GM23248 (cell line): ENCODE measurements at places on chromosomes 6 and 20. TPM values are rescaled to one million over a fixed set of nuclear protein-coding genes. Genes with fewer than 3 reads are reported as not detected.

- peaks cover 21% of the 10 kb centered on the region for H3K4me1 ChIP-seq
- no peak overlapping the region for H3K4me3 ChIP-seq
- no peaks in the 10 kb centered on the region for H3K27me3 ChIP-seq
These were observed 49.8 kb downstream of the TSHZ2 start for GRCh38 chr20:53021934-53022333.

- no peaks in the 10 kb centered on the region for H3K36me3 ChIP-seq
- H3K27ac ChIP-seq = no peak overlapping the region
- no peak overlapping the region for H3K4me3 ChIP-seq
- H3K4me1 ChIP-seq = peaks cover 6% of the 10 kb centered on the region; the same call in 1 of the 2 replicates
- no peak for DNase-seq
- no peaks in the 10 kb centered on the region for H3K27me3 ChIP-seq
These were observed 504.5 kb downstream of the CD83 start for GRCh38 chr6:14622085-14622484.

DNA sequence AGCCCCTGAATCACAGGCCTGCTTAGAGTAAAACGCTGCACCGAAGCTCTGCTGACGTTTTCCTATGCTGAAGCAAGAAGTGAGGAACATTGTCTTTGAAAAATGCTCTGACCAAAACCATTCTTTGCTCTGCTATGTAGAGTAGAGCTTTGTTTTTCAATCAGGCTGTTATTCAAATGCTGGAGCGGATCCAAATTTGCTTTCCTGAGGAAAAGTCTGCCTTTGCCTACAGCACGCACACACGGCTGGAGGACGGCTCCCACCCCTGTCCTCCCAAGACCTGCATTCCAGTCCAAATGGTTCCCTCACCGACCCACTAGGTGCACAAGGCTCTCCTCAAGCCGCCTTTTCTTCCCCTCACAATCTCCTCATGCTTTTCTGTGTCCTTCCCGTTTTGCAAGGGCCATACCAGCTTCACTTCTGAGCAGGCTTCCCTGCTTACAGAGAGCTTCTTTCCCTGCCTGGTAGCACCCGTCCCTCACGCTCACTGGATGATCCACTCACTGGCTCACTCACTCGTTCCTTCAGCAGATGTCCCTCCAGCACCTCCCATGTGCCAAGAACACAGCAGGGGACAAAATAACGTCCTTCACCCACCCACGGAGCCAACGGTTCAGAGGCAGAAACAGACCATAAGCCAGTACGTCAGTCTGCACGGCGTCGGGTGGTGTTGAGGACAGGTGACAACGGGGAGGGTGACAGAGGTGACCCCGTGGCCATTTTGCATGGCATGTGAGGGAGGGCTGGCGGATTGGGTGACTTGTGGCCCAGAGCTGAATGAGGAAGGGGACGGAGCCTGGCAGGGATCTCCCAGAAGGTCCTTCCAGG, 137.9 kb upstream of the NEDD9 start:
- peaks cover 9% of the 10 kb centered on the region for H3K4me1 ChIP-seq
- H3K4me3 ChIP-seq = no peak overlapping the region
- H3K27ac ChIP-seq = no peak overlapping the region
- no peaks in the 10 kb centered on the region for H3K27me3 ChIP-seq
- H3K36me3 ChIP-seq = no peaks in the 10 kb centered on the region
- no peak for DNase-seq

- no peaks in the 10 kb centered on the region for H3K36me3 ChIP-seq
- no peak for DNase-seq
- H3K4me1 ChIP-seq = 0 out of 2 replicates have a peak, but pooled peaks cover 5% of the 10 kb centered on the region
- H3K27me3 ChIP-seq = no peaks in the 10 kb centered on the region
- H3K4me3 ChIP-seq = no peak overlapping the region
- H3K27ac ChIP-seq = no peak overlapping the region
These were observed 58.6 kb downstream of the GFOD1 start for GRCh38 chr6:13428583-13429405.

GRCh38 chr20:38692436-38693411, 31.6 kb upstream of the SLC32A1 start:
- no peaks in the 10 kb centered on the region for H3K36me3 ChIP-seq
- DNase-seq = peak; percentile 66
- H3K27ac ChIP-seq = no peak overlapping the region
- H3K27me3 ChIP-seq = 0 out of 2 replicates have a peak, but pooled peaks cover 3% of the 10 kb centered on the region

GRCh38 chr20:62606551-62607201, 35.6 kb upstream of the SLCO4A1 start:
- H3K27me3 ChIP-seq = peaks cover 46% of the 10 kb centered on the region
- peak; percentile 45 for DNase-seq

DNA sequence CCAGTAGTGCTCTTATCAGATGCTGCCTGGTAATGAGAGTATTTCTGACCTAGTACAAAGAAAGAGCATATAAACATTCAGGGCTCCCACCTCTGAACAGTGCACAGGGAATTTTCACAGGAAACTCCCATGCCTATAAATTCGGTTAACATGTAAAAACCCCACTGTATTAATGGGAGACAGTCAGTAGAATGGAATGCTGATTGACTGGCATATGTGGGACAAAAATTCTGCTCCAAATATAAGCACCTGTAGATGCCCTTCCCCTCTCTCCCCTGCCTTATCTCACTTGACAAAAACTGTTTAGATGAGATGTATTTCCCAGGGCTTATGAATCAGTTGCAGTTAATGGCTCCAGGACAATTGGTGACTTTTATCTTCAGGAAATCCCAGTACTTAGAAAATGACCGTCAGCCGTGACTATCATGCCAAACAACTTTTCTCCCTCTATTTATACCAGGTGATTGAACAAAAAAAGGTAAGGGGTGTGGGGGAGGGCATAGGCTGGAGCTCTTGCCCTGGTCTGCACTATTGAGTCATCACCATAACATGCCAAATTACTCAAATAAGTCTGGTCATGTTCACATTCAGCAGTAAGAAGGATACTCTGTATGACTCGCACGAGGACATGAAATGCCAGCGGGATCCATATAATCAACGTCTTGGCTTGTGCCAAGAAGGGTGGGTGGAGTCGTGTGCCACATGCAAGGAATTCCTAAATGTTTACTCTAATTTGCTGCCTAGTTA, 176.4 kb upstream of the BMP2 start:
- H3K4me3 ChIP-seq = no peak overlapping the region
- peaks cover 13% of the 10 kb centered on the region for H3K27me3 ChIP-seq
- no peak overlapping the region for H3K27ac ChIP-seq
- H3K4me1 ChIP-seq = peaks cover 20% of the 10 kb centered on the region

GRCh38 chr6:103729658-103730057, 1130.1 kb downstream of the HACE1 start:
- no peak overlapping the region for H3K4me3 ChIP-seq
- no peaks in the 10 kb centered on the region for H3K36me3 ChIP-seq
- H3K27ac ChIP-seq = no peak overlapping the region
- DNase-seq = no peak

DNA sequence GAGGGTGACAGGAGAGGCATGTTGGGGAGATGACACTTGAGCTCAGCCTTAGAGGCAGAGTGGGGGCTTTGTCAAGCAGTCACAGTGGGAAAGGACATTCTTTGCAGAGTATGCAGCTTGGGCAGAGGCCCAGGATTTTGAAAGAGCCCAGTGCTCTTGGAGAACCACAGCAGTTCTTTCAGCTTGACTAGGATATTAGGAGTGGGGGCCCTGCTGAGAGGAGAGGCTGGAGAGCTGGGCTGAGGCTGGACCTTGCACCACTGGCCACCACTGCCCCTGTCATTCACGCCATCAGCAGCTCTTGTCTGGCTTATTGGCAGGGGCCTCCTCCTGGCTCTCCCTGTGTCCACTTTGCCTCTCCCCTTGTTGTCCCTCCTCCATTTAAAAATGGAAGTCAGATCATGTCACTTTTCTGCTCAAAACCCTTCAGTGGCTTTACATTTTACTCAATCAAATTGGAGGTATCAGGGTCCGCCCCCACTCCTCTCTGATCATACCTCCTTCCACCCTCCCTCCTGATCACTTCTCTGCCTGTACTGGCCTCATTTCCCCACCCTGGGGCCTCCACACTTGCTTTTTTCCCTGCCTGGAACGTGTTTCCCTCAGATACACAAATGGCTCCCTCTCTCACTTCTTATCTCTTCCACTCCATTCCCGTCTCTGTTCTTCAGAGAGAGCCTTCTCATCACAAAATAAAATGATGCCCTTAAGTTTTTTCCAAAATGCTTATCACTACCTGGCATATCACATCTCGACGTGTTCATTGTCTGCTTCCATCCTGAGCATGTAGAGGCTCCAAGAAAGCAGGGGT, 10.5 kb downstream of the MANBAL start:
- peaks cover 22% of the 10 kb centered on the region; the same call in 1 of the 2 replicates for H3K36me3 ChIP-seq
- H3K4me1 ChIP-seq = peaks cover 52% of the 10 kb centered on the region
- H3K27ac ChIP-seq = peak overlapping the region; percentile 38
- H3K27me3 ChIP-seq = no peaks in the 10 kb centered on the region

- H3K27me3 ChIP-seq = no peaks in the 10 kb centered on the region
- peaks cover 7% of the 10 kb centered on the region; the same call in 1 of the 2 replicates for H3K4me1 ChIP-seq
- no peak overlapping the region for H3K4me3 ChIP-seq
- H3K36me3 ChIP-seq = no peaks in the 10 kb centered on the region
These were observed 280.4 kb downstream of the UBE3D start for GRCh38 chr6:82785206-82785605.

GRCh38 chr6:17628873-17629272, 28.8 kb downstream of the FAM8A1 start:
- H3K27me3 ChIP-seq = no peaks in the 10 kb centered on the region
- H3K36me3 ChIP-seq = peaks cover 60% of the 10 kb centered on the region

- no peak overlapping the region for H3K4me3 ChIP-seq
- H3K27me3 ChIP-seq = no peaks in the 10 kb centered on the region
- H3K36me3 ChIP-seq = no peaks in the 10 kb centered on the region
- no peak overlapping the region for H3K27ac ChIP-seq
- no peak for DNase-seq
These were observed 105.6 kb upstream of the NXT1 start for GRCh38 chr20:23244916-23245552.

GTSF1L gene
- polyA plus RNA-seq = not detected in 2 replicates

BTNL2 gene
- polyA plus RNA-seq = not detected in 2 replicates

HFE gene
- 8.6 and 10.6 TPM in 2 replicates for polyA plus RNA-seq

E2F1 gene
- polyA plus RNA-seq = 4.3 and 4.9 TPM in 2 replicates
